ENCODE measurements at places on chromosomes 7 and 10.

DNA sequence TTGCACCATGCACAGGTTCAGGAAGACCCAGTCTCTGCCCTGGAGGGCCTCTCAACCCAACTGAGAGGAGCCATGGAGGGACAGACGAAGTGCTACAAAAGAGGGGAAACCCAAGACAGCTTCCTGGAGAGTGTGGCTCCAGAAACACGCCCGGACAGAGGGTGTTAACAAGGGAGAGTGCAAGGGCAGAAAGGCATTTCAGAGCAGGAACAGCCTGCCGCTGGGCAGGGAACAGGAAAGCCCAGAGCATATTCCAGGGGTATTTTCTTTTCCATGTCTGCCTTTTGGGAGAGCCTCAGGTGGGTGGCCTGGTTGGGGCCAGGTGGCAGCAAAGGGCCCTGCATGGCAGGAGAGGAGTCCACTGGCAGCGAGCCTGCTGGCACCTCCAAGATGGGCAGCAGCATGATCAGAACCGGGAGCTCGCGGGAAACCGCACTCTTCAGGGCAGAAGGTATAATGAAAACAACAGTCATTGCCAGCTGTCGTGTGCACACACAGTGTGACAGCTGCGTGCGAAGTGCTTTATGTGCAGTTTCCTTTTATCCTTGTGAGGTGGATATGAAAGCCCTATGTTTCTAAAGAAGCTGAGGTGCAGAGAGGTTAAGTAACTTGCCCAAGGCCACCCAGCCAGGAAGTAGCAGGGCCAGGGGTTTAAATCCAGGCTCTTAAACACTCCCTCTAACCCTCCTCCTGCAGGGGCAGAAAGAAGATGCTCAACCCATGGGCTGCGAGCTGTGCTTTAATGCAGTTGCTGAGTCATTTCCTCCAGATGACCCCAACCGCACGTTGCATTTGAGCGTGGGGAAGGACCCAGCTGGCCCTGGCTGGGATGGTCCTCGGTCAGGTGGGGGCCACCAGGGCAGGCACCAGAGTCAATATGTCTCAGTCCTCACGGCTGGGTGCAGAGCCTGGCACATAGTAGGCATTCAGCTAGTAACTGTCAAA, 128.6 kb downstream of the OAT start:
- DNase-seq, result peak; percentile 52

GRCh38 chr10:97109547-97109946, 76.2 kb downstream of the SLIT1 start:
- no peak for DNase-seq

DNA sequence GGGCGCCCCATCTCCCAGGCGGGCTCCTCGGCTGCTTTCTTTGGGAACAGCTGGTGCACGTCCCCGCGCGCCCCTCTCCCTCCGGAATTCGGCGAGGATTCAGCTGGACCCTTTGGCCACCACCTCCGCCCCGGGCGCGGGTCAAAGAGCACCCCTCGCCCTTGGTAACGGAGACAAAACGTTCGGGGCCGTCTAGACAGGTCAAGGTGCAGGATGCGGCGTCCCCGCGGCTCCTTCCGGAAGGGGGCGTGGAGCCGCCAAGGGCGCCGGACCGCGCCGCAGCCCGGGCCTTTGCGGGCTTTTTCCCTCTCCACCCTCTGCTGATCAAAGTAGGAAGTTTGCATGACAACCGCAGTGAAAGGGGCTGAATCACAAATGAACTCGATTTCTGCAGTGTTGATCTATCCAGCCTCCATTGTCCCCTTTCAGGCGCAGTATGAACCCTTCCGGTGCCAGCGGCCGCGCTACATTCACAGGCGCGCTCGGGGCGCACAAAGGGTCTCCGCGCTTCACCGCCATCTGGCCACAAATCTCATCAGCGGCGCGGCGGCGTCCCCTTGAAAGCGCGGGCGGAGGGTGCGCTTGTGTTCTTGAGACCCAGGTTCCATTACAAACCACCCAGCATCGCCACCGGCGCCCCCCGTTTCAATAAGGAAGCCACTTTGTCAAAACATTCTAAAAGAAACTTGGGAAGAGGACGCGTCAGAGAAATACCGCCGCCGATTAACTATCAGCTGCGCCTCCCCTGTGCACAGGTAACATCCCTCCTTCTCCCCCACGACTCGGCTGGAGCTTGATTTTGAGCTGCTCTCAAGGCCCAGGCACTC, 36.4 kb downstream of the CNPY1 start:
- no peak for DNase-seq

DNA sequence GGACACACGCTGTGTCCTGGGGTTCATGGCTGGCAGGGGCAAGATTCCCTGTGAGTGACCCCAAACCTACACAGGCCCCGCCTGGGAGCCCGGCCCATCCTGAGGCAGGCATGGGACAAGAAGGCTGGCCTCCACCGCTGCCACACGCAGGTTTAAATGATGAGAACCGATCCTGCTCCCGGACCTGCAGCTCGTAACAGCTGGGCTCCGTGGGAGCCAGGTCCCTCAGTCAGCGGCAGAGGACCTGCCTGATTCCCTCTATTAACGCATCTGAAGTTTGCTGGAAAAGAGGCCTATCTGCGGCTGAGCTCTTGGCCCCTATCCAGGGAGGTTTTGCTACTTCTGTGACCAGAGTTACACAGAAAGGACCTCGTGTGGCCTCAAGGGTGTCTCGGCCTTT, 112.3 kb downstream of the VIPR2 start:
- no peak for DNase-seq

GRCh38 chr10:58531084-58531695, 18.5 kb downstream of the BICC1 start:
- DNase-seq, result peak; percentile 81

- DNase-seq, result no peak
Measured at GRCh38 chr7:17168416-17168815, 130.0 kb upstream of the AHR start.

- DNase-seq, result no peak
Measured at GRCh38 chr7:7967886-7968543, 581 bp upstream of the GLCCI1 start.

Data from MCF 10A (cell line).